ENCODE measurements at places on chromosomes 6 and 20. TPM values are rescaled to one million over a fixed set of nuclear protein-coding genes. Genes with fewer than 3 reads are reported as not detected.
A peak's percentile ranks its signal among the peaks of the same experiment; 100 is the strongest.

- DNase-seq = no peak
Observed at GRCh38 chr6:139073118-139073517, 44.6 kb downstream of the ABRACL start.

DNA sequence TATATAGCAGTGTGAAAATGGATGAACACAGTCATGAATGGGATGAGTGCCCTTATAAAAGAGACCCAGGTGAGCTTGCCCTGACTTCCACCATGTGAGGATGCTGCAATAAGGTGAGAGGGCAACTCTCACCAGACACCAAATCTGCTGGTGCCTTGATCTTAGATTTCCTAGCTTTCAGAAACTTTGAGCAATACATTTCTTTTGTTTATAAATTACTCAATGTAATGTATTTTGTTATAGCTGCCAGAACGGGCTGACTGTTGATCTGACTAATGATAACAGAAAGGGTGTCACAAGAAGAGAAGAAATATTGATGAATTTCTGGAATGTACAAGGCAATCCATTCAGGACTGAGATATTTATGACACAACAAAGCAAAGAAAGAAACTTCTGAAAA lies 180.5 kb downstream of the MCHR2 start:
- no peak for DNase-seq

- DNase-seq = no peak
Observed at GRCh38 chr6:121666814-121667213, 231.4 kb downstream of the GJA1 start.

- peak; percentile 94 for DNase-seq
Observed at GRCh38 chr6:53359095-53359842, 10.5 kb upstream of the ELOVL5 start.

GRCh38 chr6:148760568-148761526 lies 14.0 kb downstream of the UST start:
- peak; percentile 51 for DNase-seq

DNA sequence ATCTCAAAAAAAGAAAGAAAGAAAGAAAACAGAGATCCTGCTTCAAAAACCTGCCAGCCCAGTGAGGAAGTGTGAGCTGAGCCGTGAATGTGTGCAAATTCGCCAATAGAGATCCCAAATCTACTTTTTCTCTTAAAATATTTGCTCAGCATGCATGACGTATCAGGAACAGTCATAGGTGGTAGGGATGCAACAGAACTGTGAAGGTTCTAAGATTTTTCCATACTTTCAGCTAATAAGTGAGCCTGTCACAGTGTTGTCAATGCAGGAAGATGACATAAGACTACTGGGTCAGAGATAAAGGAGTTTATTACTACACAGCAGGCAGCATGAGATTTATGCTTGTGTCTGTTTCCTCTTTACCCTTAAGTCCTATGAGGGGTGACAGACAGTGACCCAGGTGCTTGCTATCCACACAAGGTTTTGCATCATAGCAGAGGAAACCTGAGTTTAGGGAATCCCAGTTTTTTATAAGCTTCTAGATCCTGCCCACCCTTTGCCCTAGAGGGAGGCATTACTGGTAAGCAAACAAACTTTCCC lies 273.4 kb downstream of the BMP7 start:
- DNase-seq = no peak

DNA sequence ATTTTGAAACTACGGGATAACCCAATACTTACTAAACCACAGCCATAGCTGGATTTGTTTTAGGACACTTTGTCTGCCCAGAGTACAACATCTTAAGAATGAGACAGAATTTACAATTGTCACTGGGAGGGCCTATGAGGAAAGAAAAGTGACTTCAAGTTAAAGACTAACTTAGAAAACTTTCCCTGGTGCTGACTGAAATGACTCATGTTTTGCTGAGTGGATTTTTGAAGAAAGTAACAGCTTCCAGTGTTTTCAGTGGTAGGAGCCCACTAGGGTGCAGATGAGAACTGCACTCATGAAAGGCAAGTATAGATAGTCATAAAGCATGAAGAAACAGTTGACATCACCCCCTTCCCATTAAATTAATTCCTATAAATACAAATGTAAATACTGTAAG lies 988.2 kb upstream of the MAP3K7 start:
- DNase-seq = no peak

DNA sequence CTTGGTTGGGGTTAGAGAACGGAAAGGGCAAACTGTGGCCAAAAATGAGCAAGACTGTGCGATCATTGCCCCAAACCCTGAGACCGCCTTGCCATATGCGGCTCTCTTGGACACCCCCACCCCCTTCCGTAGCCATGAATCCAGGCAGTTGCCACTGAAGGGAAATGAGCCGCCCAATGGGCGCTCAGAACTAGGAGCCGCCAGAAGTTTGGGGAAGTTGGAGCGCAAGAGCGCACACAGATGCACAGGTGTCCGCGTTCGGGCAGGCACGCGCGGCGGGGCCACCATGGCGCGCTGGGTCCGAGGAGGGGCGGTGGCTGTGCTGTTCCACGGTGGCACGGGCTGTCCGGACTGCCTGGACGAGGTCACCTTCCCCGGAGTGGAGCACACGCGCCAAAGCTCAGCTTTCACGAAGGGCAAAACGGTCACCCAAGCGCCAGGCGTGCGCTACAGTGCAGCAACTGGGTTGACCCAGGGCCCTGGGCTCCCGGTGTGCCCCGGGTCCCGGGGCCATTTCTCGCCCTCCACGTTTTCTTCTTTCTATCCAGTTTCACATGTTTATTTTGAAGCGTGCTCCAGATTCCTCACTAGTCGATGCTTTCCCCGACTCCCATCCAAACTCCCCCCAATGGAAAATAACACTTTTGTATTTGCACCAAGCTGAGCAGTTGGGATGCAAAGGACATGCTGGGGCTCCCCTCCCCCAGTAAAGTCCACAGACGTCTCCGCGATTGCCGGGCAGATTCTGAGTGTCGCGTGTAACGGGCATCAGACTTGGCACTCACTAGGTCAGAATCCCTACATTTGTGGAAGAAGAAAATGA lies 906 bp upstream of the PDE10A start:
- DNase-seq = no peak

DNA sequence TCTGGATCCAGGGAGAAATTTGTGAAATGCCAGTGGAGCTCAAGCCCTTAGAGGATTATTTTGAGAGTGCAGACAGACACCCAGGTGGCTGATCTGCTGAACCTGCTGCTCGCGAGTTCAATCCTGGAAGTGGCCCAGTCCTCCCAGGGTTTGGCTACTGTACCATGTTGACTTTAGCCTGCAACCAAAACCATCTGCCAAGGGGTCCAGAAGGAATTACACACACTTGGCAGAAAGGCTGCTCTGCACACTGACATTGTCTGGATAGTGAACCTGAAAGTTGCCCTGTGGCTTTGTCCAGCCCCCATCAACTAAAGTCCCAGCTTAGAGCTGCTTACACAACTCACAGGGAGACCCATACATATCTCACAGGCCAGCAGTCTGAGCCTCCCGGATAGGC lies 21.6 kb upstream of the PI3 start:
- no peak for DNase-seq

DNA sequence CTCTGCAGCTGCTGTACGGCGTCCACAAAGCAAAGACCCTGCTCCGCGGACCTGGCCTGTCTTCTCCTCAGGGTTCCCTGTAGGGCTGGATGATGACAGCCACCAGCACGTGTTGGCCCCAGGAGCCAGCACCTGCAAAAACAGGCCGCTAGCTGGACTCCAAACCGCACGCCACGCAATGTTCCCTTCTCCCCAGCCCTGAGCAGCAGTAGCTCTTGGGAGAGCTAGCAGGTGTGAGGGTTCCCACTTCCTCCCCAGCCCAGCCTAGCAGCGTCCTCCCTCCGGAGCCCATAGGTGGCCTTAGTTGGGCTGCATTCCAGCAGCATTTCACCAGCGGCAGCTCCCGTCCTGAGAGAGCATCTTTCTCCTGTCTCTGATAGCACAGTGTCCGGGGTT lies 42.3 kb downstream of the DACT2 start:
- DNase-seq = no peak

GRCh38 chr6:105795366-105795765 lies 290.8 kb upstream of the PRDM1 start:
- DNase-seq = no peak

- no peak for DNase-seq
Observed at GRCh38 chr6:167125410-167125809, 2.5 kb downstream of the CCR6 start.

GRCh38 chr20:409697-410559 lies 1.8 kb downstream of the RBCK1 start:
- peak; percentile 15 for DNase-seq

GRCh38 chr6:20352346-20352745 lies 49.3 kb upstream of the E2F3 start:
- no peak for DNase-seq

- no peak for DNase-seq
Observed at GRCh38 chr20:57650266-57650665, 30.0 kb upstream of the ZBP1 start.

GRCh38 chr6:32108094-32108627 lies 977 bp downstream of the TNXB start:
- no peak for DNase-seq

GRCh38 chr6:122622479-122622878 lies 12.3 kb downstream of the PKIB start:
- no peak for DNase-seq

- no peak for DNase-seq
Observed at GRCh38 chr6:163707387-163708355, 293.2 kb downstream of the QKI start.

- DNase-seq = no peak
Observed at GRCh38 chr6:89729818-89730217, 89.8 kb downstream of the MDN1 start.

- no peak for DNase-seq
Observed at GRCh38 chr6:156868385-156868784, 91.2 kb downstream of the ARID1B start.

DNA sequence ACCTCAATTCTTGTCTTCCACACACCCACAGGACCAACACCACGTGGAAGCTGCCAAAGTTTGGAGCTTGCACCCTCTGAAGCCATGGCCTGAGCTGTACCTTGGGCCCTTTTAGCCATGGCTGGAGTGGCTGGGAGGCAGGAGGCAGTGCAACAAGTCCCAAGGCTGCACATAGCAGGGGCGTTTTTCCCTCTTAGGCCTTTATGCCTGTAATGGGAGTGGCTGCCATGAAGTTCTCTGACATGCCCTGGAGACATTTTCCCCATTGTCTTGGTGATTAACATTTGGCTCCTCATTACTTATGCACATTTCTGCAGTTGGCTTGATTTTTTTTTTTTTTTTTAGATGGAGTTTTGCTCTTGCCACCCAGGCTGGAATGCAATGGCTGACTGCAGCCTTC lies 44.4 kb upstream of the SLC22A3 start:
- DNase-seq = no peak

GRCh38 chr6:36822506-36823269 lies 16.6 kb downstream of the CPNE5 start:
- no peak for DNase-seq

DNA sequence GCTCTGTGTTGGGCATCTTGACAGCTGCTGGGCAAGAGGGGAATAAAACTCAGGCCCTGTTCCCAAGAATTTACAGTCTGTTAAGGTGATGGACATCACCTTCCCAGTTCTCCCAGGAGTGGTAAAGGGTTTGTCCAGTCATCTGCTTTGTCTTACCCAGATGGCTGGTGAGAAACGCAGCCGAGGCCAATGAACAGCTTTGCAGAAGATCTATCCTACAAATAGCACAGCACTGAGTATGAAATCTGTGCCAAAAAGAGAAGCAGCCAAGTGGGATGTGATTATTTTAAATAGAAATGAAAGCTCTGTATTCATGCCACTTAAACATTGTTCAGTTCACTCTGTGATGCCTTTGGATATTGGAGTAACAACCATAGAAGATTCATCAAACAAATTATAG lies 132.7 kb upstream of the SLC22A16 start:
- no peak for DNase-seq

GRCh38 chr6:36028088-36028876 lies 674 bp downstream of the MAPK14 start:
- DNase-seq = no peak

Gene WFDC12
- total RNA-seq = not detected

Gene LRRC73
- 0.45 TPM for total RNA-seq

Gene OOEP
- not detected for total RNA-seq

Gene CST11
- total RNA-seq = not detected

Gene GPX5
- total RNA-seq = not detected

Gene SMLR1
- not detected for total RNA-seq
